Lower lobe of right lung (tissue), 2 donors: ENCODE measurements at places on chromosomes 1 and 21. TPM values are rescaled to one million over a fixed set of nuclear protein-coding genes. Genes with fewer than 3 reads are reported as not detected.

DNA sequence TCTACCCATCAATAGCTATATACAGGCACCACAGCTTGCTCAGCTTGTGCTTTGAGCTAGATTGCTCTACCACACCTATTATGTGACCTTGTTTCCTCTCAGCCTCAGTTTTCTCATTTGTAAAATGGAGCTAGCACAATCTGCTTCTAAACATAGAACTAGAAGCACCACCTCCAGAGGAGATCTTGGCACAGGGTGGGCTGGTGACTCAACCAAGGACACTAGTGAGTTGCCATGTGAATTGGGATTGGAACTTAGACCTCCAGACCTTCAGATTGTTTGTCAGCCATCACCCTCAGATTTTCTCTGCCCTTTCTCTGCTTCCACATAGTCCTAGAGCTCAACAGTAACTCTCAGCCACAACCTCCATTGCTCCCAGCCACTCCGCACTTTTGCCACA, 3.0 kb upstream of the MACO1 start:
- H3K36me3 ChIP-seq, result no peaks in the 10 kb centered on the region
- no peaks in the 10 kb centered on the region for H3K27me3 ChIP-seq
- peaks cover 11% of the 10 kb centered on the region for H3K4me1 ChIP-seq

DNA sequence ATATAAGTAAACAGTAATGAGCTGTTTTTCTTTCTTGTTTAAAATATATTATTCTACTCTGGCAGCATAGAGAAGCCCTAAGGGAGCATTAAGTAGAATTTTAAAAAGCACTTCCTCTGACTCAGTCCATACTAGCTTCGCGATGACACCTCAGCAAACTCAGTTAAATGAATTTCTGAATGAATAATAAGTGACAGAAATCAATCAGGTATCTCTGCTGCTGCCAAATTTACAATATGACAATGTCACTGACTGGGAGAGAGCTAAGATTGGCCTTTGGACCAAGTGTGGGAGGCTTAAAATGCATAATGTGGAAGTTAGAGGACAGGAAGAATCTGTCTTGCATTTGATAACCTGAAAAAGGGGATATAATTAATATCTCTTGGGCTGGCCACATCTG, 296.1 kb downstream of the HHIPL2 start:
- no peak overlapping the region for H3K27ac ChIP-seq
- no peaks in the 10 kb centered on the region for H3K4me1 ChIP-seq
- no peaks in the 10 kb centered on the region for H3K27me3 ChIP-seq
- H3K36me3 ChIP-seq, result no peaks in the 10 kb centered on the region
- DNase-seq, result no peak

- H3K27ac ChIP-seq, result no peak overlapping the region
- DNase-seq, result no peak
- H3K27me3 ChIP-seq, result no peaks in the 10 kb centered on the region
Observed at GRCh38 chr21:25887646-25888306, 153.0 kb downstream of the GABPA start.

DNA sequence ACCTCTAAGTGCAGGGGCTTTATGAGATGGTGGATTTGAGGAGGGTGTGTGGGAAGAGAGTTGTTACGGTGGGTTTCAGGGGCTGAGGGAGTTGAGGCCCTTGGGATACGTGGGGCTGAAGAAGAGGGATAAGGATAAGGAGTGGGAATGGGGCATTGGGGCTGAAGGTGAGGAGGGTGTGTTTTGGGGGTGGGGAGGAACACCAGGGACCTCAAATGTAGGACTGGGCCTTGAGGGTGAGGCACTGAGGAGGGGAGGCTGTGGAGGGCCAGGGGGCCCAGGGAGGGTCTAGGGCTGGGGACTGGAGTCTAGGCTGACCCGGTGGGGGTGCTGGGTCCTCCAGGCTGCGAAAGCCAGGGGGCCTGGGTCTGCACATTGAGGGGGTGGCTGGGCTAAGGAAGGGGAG, 1.2 kb upstream of the PLEKHM2 start:
- H3K4me3 ChIP-seq, result no peak overlapping the region
- H3K4me1 ChIP-seq, result peaks cover 29% of the 10 kb centered on the region

Gene TCHH
- total RNA-seq, result 0.15 TPM
